AG20443 (cell line): ENCODE measurements at places on chromosomes 3 and 15.

DNA sequence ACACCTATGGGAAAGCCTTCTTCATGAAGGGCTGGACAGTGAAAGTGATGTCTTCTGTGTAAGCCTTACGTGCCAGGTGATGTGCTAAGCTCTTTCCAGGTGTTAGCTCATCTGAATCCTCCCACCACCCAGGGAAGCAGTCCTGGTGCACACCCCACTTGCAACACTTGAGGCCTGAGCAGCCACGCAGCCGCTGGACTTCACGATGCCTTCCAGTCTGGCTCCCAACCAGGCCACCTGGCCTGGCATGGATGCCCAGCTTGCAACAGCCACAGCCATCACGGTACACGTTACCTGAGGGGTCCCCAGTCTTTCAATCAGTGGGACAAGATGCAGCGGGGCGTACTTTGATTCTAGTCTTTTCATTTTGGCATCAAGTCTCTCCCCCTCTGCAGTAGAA, 35.8 kb downstream of the NIPA2 start:
- no peak for DNase-seq

DNA sequence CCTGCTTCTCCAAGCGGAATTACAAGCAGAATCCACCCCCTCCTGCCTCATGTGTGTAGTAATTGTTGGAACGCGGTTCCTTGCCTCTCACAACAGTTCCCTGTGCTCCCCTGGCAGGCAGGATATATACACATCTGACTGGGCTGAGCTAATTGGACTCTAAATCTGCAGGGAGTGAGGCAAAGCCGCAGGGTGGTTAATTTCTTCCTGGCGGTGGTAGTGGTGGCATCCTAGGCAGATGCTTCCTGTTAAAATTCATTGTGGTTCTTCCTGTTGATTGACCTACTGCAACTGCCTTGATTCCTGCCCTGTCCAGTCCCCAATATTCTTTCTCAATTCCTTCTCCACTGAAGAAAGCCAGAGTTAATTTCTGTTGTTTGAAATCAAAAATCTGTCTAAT, 202.9 kb upstream of the PROK2 start:
- no peak for DNase-seq

GRCh38 chr3:186375443-186375842, 13.4 kb upstream of the DGKG start:
- no peak for DNase-seq

DNA sequence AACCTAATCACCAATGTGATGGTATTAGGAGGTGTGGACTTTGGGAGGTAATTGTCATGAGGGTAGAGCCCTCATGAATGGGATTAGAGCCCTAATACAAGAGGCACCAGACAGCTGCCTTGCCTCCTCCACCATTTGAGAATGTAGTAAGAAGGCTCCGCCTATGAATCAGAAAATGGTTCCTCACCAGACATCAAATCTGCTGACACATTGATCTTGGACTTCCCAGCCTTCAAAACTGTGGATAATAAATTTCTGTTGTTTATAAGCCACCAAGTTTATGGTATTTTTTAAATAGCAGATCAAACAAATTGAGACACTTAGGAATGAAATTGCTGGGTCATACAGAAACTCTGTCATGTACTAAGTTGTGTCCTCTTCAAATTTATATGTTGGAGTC, 56.8 kb upstream of the COL6A5 start:
- DNase-seq = no peak

DNA sequence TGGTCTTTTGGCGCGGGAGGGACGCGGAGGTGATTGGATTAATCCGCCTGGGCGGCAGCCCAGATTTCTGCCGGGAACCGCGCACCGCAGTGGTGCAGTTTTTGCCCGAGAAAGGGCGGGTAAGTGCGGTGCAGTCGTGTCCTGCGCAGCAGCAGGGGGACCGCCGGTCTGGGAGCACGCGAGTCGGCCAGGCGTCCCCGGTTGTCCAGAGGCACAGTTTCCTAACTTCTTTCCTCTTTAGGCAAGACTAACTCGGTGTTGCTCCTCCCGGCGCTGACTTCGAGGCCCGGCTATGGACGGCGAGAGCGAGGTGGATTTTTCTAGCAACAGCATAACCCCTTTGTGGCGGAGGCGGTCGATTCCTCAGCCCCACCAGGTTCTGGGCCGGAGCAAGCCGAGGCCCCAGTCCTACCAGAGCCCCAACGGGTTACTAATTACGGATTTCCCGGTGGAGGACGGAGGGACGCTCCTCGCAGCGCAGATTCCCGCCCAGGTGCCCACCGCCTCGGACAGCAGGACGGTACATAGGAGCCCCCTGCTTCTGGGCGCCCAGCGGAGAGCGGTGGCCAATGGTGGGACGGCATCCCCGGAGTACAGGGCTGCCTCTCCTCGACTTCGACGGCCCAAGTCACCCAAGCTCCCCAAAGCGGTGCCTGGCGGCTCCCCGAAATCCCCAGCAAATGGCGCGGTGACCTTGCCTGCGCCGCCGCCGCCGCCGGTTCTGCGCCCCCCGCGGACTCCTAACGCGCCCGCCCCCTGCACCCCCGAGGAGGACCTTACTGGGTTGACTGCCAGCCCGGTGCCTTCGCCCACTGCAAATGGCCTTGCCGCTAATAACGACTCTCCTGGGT, 736 bp downstream of the ARHGEF26 start:
- peak; percentile 68 for DNase-seq

DNA sequence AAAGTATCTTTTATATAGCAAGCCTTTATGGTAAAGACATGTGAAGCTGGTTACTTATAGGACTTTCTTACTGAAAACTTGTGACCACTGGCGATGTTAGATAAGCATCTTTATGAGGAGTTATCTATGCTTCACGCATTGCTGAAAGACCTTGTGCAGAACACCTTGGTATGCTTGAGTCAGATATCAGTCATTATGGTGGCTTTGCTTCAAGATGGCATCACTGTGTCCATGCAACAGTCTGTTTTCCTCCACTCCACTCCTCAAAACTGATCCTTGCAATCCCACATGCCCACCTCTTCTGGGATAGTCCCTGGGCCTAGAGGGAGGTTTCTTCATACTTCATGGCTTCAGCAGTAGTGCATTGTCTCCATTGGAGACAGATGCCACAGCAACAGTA, 656.3 kb downstream of the ZNF385D start:
- no peak for DNase-seq

- no peak for DNase-seq
Measured at GRCh38 chr3:7630351-7630911, 769.5 kb downstream of the GRM7 start.

GRCh38 chr15:79736435-79737000, 160.3 kb downstream of the MTHFS start:
- DNase-seq = no peak

GRCh38 chr15:85551221-85551832, 170.9 kb downstream of the AKAP13 start:
- no peak for DNase-seq

DNA sequence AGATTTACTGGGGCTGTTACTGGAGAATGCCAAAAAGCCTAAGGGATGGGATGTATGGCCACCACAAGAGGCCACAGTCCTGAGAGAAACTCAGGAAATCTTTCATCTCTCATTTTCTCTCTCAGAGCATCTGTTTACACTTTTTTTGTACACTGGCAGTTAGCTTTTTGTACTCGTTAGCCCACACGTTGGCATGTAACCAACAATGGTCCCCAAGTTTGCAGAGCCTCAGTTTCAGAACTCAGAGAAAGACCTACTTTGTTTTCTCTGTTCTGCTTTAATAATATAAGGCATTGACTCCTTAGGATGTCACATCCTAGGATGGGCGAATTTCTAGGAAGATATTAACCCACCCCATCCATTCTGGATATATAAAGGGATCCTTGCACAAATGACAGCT, 183.5 kb downstream of the SUCNR1 start:
- no peak for DNase-seq

DNA sequence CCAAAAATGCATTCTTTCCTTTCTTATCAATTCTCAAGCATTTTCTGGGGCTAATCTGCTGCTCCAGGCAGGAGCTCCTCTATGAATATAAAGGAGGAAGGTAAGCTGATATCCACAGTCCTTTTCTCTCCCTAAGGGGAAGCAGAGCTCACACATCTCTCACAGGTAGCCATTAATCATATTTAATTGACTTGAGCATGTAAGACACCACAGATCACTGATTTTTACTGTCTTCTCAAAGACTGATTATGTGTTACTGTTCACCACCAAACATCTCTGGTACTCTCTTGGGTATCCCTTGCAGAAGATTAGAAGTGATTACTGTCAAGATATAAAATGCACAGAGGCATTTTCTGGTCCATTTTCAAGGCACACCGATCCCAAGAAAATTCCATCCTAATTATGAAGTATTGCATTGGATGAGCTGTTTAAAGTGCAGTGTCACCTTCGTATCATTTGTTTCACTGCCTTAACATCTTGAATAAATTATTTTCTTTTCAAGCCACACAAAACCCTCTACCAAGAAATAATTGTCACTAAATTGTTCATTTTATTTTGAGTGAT, 100.7 kb downstream of the ARPP21 start:
- no peak for DNase-seq

DNA sequence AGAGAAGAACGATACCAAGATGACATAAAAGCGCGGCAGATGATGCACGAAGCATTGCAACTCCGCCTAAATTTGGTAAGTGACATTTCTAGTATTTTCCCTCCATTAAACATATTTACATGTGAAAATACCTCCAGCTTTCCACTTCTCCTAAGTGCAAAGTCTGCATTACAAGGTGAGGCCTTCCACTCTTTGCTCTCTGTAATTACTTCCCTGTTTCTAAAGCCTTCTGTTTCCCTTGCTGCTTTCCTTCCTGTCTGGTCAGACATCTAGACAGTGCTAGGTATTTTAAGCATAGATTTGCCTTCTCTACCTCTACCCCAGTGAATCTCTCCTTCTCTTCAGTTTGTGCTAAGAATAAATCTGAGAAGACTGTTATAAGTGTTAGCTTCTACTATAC, 1.9 kb downstream of the P2RY12 start:
- no peak for DNase-seq

GRCh38 chr15:77877869-77878577, 199.5 kb downstream of the TBC1D2B start:
- DNase-seq = no peak
